ENCODE measurements at places on chromosomes 4 and X.

GRCh38 chr4:142124874-142125273 lies 488.5 kb downstream of the IL15 start:
- no peak for DNase-seq

- DNase-seq, result no peak
Measured at GRCh38 chr4:71126719-71127118, 133.3 kb downstream of the DCK start.

DNA sequence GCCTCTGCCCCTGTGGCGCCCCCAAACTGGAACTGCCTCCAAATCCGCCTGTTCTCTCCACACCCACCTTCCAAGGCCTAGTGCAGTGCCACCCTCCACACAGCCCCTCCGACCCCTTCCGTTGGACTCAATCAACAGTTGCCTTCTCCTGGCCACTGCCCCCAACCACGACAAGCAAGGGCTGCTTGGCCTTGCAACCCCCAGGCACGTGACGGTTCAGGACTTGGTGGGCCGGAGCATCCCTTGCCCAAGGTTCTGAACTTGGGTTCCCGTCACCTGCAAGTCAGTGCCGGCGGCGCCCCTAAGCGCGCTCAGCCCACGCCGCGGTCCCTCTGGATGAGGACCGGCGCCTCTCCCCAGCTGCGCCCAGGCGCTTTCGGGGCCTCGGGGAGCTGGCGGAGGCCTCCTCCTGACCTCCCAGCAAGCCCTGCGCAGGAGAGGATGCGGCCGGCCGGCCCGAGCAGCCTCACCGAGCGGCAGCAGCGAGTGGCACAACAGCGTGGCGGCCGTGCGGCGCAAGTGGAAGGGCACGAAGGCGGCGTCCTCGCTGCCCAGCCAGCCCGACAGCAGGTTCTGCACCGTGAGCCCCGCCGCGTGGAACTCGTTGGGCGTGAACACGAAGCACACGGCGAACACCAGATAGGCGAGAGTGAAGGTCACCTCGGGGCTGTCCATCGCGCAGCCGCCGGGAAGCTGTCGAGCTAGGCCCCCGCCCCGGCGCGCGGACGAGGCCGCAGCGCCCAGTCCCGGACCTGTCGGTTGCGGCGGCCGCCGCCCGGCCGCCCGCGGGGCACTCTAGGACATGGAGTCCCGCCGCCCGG lies 750 bp downstream of the TMEM129 start:
- DNase-seq, result no peak

DNA sequence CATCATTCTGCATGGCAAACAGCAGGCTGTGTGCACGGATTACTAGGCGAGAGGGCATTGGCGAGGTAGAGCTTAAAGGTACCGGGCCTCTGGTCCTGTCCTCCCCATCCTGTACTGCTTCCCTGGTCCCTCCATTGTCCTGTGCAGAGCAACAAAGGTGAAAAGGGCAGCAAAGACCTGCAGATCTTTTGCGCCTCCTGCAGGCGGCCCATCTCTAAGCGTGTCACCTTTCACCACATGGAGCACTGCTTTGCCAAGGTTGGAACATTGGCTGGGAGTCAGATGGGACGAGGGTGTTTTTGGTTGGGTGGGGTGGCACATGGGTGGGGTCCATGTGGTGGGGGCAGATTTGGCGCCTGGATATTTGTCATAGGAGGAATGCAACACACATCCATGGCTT lies 64.7 kb upstream of the UXT start:
- DNase-seq, result no peak

DNA sequence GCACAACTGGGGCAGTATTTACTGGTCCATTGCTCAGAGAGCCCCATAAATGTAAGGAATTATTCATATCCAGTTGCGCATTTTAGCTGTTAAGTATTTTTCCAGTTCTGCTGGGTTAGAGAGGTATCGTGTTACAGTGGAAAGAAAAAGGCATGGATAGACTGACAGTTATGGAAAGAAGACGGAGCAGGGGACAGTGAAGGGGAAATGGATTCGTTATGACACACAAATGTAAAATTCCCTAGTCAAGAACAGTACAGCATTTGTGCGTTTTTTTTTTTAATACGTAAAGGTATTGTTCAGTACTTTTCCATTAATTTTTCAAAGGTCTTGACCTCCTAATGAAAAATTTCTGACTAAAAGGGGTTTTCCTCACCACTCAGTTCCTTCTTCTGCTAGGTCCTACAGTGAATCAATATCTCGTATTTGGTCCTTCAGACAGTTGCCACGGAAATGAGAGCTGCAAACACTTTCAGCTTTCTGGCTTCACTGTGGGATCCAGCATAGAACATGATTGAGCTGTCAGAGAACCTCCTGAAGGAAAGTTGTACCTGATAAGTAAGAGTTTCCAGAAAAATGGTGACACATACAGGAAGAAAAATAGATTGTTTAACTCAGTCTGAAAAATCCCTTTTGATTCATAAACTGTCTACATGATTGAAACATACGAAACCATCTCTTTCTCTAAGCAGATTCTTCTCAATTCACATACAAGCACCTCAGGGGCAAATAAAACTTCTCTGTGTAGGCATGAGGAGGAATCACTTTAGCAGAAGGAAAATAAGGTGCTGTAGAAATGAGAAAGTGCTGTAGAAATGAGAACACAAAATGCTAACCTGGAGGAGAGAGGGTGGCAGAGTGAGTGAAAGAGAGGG lies 21.8 kb upstream of the BBS12 start:
- no peak for DNase-seq

GRCh38 chr4:102869569-102870197 lies 891 bp downstream of the CISD2 start:
- DNase-seq, result peak; percentile 18

DNA sequence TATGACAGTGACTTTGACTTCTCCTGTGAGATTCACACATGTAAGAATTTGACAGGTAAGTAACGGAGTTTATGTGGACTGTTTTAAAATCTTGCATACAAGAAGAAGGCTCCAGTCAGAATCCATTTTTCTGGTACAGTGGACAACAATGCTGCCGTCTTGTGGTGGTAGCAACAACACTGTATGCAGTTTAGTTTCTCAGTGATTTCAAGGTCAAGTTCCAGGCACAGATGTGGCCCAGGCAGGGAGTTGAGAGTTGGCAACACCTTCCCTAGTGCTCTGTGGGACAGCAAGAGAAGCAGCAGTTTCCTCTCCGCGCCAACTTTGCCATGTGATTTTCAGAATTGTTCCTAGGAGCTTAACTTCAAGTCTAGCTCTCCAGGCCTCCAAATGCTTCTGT lies 56.0 kb upstream of the STPG2 start:
- no peak for DNase-seq

GRCh38 chr4:109319684-109320083 lies 17.2 kb upstream of the COL25A1 start:
- DNase-seq, result no peak

- DNase-seq, result no peak
Measured at GRCh38 chr4:119615068-119615719, 13.4 kb downstream of the PDE5A start.

GRCh38 chr4:155403886-155404285 lies 27.1 kb upstream of the MAP9 start:
- no peak for DNase-seq

All from smooth muscle cell of the brain vasculature (primary cell).